ENCODE measurements at places on chromosomes 16 and 17.
A peak's percentile ranks its signal among the peaks of the same experiment; 100 is the strongest.

GRCh38 chr17:11608396-11608795 is 10.1 kb downstream of the DNAH9 start:
- DNase-seq = no peak

DNA sequence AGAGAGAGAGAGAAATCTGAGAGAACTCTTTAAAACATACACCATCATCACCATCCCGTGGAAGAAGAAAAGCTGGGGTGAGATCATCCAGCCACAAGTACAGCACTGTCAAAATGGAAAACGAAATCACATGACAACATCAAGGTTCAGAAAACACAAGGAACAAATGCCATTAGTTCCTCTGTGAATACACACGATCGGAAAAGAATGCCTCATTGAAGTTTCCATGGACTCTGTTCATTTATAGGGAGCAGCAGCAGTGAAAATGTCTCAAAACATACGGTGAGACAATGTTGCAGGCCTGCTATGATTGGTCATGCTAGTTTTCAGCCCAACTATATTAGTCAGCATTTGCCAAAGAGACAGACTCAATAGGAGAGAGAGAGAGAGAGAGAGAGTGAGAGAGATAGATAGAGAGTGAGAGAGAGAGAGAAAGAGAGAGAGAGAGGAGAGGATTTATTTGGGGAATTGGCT is 4.4 kb downstream of the CFAP97D1 start:
- no peak for DNase-seq

GRCh38 chr17:43817826-43818225 is 15.1 kb downstream of the MPP3 start:
- no peak for DNase-seq

DNA sequence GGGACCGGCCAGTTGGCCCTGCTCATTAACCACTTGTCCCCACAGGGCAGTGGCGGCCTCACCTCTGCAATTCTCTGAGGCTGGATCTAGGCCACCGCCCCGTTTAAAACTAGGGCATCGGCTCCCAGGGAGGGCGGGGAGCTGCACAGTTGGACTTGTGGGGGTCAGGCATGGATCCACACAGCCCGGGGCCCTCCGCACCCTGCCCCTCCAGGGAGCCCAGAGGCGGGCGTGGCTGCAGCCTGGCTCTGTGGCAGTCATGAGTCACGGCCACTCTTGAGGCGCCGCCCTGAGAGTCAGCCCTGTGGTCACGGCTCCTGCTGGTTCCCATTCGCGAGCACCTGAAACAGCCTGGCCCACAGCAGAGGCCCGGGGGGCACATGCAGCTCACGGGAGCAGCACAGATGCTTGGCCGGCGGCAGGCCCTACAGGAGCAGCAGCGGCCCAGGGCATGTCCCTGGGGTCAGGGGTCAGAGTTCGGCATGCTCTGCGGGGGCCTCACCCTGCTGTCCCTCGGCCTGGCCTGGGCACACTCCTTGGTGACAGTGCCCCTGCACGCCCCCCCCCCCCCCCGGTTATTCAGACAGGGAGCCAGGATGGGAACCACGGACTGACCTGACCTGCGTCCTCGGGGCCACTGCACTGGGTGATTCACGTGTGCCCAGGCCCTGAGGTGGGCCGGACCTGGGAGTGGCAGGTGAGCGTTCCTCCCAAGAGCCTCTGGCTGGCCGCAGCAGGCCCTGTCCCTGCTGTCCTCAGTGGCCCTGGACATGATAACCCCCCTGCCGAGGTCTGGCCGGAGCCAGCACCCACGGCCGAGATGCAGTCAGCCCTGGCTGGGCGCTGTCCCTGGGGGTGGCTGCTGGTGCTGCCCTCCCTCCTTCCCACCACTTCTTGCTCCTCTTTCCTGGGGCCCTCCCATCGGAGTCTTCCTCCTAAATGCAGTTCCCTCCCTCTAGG is 8.2 kb downstream of the CAPN15 start:
- DNase-seq = peak; percentile 45

DNA sequence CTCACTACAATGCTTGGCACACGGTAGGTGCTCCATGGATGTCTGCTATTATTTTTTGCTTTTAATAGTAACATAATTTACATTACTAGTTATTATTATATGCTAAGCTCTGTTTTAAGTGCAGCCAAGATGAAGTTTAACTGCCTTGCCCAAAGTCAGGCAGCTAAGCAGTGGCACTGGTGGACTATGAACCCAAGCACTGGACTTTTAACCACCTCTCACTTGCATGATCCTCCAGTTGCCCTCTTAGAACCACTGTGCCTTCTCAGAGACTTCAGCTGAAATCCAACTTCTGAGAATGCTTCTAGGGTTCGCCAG is 1.5 kb upstream of the ZNF207 start:
- no peak for DNase-seq

DNA sequence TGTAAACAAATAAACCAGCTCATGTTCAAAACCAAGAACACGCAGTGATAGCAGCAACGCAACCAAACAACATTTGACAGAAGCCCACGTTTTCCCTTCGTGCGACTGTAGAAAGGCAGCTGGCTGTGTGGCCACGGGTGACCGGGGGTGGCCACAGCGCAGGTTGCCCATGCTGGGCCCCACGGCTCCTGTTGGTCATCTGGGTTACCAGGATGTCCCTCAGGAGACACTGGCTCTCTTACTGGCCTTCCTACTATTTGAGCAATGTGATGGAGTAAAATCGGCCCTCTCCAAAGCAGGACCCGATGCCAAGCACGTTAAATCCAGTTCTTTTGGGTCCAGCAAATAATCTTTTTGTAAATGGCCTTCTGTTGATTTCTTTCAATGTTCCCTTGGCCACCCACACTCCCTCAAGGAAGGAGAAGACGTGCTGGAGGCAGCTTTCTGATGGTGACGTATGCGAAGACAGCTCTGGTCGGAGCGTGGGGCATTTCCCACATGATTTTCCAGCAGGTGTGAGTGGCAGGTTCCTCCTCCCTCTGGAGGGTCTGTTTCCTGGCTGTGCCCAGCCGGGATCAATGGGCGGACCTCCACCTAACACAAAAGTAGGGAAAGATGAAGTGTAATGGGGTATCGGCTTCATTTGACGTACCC is 143.1 kb upstream of the CHMP6 start:
- DNase-seq = no peak

- no peak for DNase-seq
Measured at GRCh38 chr16:63702981-63703590, 1418.8 kb downstream of the CDH11 start.

DNA sequence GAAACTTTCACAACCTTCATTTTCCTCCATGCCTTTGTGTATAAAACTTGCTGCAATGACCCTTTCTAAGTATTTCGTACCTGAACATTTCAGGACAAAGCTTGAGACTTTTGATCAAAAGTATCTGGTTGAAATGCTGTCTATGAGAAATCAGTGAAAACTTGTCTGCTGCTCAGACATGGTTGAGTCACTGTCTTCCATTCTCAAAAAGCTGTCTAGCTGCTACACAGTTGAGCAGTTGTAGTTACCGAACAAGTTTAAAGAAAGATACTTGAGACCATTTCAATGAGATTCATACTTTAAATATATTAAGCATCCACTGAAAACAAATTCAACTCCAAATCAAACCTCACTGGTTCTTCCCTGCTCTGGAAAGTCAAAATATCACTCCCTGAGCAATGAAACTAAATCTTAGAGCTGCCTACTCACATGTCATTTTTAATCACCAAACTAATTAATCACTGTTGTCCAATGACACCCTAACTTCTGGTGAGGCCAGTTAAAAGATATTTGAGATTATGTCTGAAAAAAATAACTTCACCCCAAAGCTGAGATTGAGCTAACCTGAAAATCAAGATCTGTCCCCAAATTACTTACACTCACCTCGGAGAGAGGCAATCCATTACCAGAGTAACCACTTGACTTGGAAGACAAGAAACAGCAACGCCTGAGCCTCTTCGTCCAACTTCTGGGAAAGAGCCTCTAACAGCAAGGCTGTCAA is 488 bp downstream of the TMEM100 start:
- no peak for DNase-seq
